Pancreas (tissue), 10 donors: ENCODE measurements at places on chromosomes 12 and 14. TPM values are rescaled to one million over a fixed set of nuclear protein-coding genes. Genes with fewer than 3 reads are reported as not detected.
A peak's percentile ranks its signal among the peaks of the same experiment; 100 is the strongest.

GLI1 gene
- 0.84 TPM for total RNA-seq

SMOC1 gene
- 55.7 TPM for total RNA-seq

GPR65 gene
- total RNA-seq = 0.20 TPM

NAV3 gene
- 1.3 TPM for total RNA-seq

MYL2 gene
- not detected for total RNA-seq

DNA sequence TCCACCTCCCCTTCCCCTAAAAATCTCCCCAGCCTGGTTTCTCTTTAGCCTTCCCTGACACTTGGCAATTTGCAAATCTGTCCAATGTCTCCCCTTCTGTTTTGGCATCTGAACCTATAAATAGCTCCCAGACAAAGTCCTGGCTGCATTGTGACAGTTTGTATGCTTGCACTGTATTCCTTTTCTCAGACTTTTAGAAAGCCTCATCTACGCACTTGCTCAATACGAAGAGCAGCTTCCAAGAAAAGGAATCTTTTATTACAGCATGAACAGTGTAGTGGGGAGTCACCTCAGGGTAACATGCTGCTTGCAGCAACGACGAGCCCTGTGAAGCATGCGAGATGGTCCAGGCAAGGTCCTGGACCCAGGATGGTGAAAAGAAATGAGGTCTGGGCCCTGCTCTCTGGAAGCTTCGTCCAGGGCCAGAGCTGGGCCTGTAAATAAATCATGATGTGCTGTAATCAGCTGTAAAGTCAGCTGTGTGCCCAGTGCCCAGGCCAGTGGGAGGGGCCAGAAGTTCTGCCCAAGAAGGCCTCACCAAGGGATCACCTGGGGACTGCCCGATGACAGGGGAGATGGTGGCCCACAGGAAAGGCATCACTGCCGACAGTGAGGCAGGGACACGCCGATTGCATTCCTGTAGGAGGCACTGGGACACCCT lies 88.3 kb downstream of the RIN3 start:
- no peak for DNase-seq

- DNase-seq = no peak
Measured at GRCh38 chr14:88106377-88106776, 101.4 kb downstream of the GPR65 start.

- no peak for DNase-seq
Measured at GRCh38 chr12:643475-644302, 19.6 kb downstream of the NINJ2 start.

GRCh38 chr12:122934722-122935121 lies 31.5 kb downstream of the ABCB9 start:
- no peak for DNase-seq

GRCh38 chr12:65603438-65604351 lies 220.6 kb upstream of the HMGA2 start:
- peak; percentile 16 for DNase-seq

DNA sequence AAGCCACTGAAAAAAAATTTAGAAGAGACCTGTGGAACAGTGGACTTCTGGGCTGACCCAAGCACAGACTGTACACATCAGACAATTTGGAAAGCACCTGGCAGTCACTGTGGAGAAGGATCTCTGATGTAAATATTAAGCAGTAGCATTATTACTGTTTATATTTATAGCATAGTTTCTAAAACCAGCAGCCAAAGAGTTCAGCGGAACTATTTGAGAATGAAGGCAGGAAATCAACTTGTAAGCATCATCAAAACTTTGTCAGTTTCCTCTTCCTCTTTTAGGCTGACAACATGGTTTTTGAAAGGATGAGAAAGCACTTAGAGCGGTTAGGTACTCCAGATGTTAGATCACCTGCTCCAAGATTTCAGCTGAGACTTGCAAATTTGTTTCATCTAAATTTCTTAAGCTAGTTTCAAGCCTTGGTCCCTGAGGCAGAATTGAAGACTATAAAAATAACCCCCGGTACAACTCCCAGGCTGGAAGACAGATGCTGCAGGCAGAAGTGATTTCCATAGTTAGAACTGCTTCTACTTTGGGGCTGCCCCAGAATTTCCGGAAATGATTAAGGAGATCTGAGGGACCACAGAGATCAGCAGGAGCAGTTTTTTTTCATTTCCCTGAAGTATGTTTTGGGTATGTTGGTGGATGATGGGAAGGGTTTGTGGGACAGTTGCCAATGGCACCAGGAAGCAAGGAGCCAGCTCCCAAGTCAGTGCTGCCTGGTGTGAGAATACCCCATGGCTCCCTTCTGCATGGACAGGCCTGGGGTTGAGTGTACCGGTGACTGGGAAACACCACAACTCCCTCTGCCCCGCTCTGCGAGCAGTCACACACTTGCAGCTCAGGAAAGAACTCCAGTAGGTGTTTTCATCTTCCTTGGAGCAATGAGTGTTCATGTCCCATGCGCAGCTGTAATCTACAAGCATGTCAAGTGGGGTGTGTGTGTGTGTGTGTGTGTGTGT lies 354.5 kb downstream of the NUAK1 start:
- DNase-seq = no peak

- peak; percentile 86 for DNase-seq
Measured at GRCh38 chr14:62117010-62117750, 355.0 kb downstream of the SNAPC1 start.

DNA sequence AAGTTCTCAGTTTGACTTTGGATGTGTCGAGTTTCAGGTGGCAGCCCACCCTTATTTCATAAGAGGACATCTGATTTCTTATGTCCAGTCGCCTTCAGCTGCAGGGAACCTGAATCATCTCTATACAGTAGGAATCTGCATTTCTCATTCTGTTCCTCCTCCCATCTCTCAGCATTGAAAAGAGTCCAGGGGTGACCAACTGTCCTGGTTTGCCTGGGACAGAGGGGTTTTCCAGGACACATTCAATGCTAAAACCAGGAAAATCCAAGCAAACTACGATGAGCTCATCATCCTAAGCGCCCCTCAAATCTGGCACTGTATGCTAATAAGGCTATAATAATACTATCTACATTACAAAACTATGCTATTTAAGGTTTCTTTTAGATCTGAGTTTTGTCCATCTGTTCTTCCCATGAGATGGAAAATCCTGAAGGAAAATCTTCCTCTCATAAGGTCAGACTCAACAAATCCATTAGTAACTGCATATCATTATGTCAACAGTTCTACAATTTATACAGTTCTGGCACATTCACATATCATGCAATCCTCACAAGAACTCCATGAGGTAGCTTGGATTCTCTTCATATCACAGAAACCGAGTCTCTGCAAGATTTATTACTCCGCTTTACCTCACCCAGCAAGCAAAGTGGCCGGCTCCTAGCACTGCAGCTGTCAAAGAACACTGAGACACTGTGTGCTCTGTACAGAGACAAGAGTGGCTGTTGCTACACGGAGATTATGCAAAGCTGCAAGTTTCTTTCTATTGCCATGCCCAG lies 15.6 kb upstream of the CALM1 start:
- DNase-seq = no peak
